Fibroblast of lung (primary cell): ENCODE measurements at places on chromosomes 1 and 21.

DNA sequence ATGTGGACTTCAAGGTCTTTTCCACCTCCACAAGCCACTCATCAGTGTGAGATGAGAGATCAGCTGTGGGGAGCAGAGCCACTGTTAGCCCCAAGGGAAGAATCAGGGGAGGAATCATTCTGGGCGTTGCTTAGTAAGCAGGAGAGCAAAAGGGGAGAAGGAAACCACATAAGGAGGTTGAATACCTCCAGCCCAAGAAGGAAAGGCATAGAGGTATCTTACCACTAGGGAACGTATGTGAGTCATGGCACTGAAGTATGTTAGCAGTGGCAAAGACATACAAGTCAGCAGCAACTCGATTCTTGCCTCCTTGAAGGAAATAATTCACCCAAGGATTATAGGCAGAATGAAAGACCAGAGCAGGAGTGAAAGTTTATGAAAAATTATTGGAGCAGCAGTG is 31.6 kb upstream of the SLC5A9 start:
- DNase-seq: no peak

DNA sequence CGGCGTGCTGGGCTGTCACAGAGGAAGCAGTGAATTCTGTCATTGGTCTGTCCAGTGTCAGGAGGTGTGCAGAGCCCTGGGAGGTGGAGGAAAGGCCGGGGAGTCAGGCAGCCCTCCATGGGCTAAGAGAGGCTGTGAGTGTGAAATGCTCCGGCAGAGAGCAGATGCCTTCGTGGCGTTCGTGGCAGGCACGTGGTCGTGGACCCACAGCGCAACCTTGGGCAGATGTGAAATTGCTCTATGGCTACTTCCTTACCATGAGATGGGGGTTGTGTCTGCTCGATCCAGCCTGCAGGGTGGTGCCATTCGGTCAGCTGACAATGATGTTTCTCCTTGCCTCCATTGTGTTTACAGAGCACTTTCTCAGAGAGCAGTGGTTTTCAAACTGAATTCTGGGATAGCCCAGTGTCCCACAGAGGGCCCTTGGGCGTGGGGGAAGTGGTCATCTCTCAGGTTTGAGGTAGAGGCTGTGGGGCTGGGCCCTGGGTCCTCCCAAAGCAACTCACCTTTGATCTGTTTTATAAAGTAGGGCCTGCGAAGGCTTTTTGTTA is 27.9 kb downstream of the TNFRSF1B start:
- DNase-seq: no peak

- DNase-seq: no peak
These were observed 11.6 kb downstream of the PKP1 start for GRCh38 chr1:201294876-201295275.

DNA sequence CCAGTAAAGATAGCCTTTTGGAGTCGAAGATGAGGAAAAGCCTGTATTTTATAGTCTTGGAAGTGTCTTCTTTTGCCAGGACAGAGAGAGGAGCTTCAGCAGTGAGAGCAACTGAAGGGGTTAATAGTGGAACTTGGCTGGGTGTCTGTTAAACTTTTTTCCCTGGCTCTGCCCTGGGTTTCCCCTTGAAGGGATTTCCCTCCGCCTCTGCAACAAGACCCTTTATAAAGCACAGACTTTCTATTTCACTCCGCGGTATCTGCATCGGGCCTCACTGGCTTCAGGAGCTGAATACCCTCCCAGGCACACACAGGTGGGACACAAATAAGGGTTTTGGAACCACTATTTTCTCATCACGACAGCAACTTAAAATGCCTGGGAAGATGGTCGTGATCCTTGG is at the start of gene VCAM1:
Gene VCAM1 (plus strand): TSS at position 253 of the 400 bp plus-strand sequence. CDS start 119 bp downstream, at position 372.
- no peak for DNase-seq

DNA sequence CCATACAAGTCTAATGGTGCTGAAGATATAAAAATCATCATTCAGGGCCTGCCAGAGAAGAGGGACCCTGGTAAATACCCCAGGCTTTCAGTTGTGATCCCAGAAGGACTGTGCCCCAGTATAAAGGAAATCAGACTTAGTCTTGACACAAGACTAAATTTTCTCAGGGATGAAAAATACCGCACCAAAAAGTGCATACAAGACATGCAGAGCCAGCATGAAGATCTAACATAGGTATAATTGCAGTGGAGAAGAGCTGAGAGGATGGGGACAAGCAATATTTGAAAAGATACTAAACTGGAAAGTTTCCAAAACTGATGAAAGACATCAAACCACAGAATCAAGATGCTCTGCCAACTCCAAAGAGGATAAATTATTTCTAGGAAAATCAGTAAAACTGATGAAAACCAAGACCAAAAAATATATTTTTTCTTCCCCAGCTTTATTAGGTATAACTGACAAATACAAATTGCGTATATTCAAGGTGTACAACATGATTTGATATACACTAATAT is 17.7 kb upstream of the SIM2 start:
- no peak for DNase-seq

GRCh38 chr1:119314001-119314796 is 54.4 kb upstream of the HAO2 start:
- no peak for DNase-seq
